HepG2 (cell line): ENCODE measurements at places on chromosomes 6 and 20.
A peak's percentile ranks its signal among the peaks of the same experiment; 100 is the strongest.

GRCh38 chr6:127886603-127887002 lies 14.3 kb downstream of the THEMIS start:
- no peak for DNase-seq

- peak; percentile 50 for DNase-seq
Observed at GRCh38 chr6:30682143-30683117, 4.0 kb downstream of the PPP1R18 start.

GRCh38 chr6:5619249-5619648 lies 357.9 kb downstream of the FARS2 start:
- no peak for DNase-seq

GRCh38 chr6:147856687-147857086 lies 348.2 kb downstream of the SAMD5 start:
- no peak for DNase-seq

DNA sequence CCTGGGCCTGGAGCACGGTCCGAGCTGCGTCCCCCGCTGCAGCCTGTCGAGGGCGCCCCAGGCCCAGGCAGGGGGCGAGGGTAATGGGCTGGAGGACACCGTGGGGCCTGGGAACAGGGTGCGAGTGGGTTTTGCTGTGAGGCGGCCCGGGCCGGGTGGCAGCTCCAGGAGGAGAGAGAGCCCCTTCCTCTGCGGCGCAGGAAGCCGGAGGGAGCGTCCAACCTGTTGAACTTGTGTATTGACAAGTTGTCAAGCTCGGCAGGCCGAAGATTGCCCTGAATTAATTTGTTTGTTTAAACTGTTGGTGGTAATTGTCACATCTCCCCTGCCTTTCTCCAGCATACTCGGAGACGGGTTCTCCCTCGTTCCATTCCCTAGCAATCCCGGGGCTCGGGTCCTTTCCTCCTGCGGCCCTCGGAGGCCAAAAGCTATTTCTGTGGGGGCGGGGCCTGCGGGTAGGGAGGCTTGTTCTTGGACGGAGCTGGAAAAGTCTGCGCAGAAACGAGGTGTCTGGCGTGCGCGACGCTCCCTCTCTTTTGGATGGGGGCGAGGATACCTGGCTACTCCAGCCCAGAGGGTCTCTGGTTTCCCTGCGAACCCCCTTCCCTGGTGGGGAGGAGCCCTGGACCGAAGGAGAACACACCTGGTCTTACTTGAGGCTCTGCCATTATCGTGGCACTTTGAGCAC lies 9.9 kb downstream of the NR2E1 start:
- DNase-seq, result no peak

DNA sequence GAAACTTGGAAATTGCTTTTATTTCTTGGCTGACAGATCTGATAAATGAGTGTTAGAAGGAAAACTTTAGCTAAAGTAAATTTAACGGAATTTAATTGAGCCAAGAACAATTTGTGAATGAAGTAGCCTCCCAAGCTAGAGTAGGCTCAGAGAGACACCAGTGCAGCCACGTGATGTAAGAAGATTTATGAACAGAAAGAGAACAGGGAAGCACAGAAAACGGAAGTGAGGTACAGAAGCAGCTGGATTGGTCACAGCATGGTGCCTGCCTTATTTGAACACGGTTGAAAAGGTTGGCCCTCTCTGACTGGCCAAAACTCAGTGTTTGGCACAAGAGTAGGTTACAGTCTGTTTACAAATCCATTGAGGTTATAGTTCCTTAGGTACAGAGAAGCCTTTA lies 29.5 kb upstream of the IFNGR1 start:
- no peak for DNase-seq

DNA sequence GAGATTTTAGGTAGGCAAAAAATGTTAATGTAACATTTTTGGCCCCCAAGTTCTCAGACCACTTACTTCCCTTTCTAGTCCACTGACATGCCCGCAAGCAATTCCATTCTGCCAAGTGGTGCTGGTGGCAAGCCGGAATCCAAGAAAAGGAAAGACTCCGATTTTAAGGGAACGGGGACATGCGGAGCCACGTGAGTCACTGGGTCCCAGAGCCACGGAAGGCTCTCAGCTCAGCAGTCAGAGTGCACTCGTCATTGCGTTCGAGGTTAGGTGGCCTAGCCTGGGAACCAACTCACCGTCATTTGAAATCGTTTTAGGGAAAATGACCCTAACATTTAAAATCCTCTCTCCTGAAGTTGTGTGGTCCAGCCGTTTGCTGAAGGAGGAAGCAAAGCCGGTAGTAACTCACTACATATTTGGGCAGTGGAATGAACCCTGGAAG lies 711 bp upstream of the SIRT5 start:
- peak; percentile 29 for DNase-seq

- DNase-seq, result peak; percentile 42
Observed at GRCh38 chr6:16184129-16184528, 54.3 kb upstream of the GMPR start.

DNA sequence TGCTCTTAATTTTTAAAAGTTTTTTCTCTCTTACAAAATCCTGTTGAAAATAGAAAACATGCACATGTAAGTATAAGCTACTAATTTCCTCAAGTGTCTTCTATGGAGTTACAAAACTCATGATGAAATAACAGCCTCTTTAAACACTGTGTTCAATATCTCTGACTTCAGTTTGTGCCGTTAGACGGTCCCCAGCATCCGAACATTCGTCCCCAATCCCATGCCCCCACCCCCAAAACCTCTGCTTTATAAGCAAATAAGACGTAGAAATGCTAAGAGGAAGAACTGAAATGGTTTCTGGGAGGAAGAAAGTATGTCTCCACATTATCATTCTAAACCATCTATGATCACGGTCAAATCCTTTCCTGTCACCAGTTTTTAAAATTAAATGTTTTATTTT lies 31.7 kb upstream of the MYB start:
- DNase-seq, result no peak

DNA sequence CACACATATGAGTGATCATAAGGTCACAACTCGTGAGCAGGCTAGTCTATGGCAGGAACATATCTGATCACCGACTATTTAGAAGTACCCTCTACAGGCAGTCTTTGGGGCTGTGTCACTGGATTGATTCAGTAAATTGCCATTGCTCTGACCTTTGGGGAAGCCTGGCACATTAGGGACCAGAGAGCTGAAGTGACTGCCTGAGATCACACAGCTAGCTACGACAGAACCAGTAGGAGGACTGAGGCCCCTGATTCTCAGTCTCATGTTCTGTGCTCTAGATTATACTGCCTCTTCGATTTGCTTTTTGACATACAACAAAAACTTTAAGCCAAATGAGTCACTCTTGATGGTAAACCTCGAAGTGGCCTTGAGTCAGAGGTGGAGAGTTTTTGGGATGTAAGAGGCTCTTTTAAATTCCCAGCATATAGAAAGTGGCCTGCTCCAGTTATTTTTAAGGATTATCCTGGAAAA lies 247.5 kb upstream of the SUPT3H start:
- DNase-seq, result no peak

- peak; percentile 87 for DNase-seq
Observed at GRCh38 chr6:41936073-41936837, 5.4 kb downstream of the CCND3 start.

DNA sequence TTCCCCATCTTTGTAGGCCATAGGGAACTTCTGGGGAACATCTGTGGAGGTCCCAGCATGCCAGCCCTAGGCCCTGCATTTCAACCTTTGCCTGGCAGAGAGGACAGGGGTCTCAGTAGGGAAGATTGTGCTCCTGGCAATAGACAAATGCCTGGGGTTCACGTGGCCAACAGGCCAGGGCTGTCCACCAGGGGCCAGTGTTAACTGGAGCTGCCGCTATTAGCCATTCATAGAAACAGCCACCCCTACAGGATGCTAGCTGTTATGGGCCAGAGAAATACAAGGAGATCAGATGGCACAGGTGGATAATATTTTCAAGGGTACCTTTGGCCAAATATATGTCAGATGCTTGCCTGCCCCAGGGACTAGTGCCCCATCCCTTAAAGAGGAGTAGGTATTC lies 932.9 kb downstream of the QKI start:
- no peak for DNase-seq

DNA sequence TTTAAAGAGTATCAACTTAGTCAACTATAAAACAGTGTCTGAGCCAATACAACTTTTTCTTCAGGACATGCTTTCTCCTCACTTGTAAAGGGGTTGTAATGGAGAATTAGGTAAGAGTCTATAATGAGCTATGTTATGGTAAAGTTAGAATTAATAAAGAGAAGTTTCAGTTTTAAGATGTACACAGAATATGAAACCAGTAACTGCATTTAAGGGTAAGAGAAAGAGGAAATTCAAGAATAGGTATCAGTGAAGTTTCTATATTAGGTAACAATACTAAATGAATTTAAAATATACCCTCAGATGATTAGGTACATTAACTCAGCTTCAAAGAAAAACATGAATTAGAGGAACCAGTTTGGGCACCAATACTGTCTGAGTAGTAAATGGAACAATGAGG lies 1444.3 kb upstream of the ADGRB3 start:
- DNase-seq, result no peak

DNA sequence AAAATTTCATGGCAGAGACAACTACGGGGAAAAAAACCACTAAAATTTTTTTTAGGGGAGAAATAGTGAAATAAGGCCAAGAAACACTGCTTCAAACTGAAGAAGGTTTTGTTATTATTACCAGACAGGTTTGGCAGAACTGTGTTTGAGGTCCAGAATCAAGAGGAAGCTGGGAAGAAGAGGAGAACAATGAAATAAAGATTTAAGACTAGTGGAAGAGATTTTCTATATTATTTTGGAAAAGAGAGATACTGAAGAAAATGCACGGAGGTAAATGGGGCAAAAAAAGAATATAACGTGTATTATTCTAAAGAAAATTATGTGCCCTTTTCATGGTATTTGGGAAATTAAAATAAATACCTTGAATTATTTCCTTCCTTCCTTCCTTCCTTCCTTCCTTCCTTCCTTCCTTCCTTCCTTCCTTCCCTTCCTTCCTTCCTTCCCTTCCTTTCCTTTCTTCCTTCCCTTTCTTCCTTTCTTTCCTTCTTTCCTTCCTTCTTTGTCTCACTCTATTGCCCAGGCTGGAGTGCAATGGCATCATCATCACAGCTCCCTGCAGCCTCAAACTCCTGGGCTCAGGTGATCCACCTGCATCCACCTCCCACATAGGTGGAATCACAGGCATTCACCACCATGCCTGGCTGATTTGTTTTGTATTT lies 124.3 kb downstream of the GJA1 start:
- DNase-seq, result no peak

GRCh38 chr20:52379723-52380336 lies 188.3 kb upstream of the ZFP64 start:
- DNase-seq, result peak; percentile 15

DNA sequence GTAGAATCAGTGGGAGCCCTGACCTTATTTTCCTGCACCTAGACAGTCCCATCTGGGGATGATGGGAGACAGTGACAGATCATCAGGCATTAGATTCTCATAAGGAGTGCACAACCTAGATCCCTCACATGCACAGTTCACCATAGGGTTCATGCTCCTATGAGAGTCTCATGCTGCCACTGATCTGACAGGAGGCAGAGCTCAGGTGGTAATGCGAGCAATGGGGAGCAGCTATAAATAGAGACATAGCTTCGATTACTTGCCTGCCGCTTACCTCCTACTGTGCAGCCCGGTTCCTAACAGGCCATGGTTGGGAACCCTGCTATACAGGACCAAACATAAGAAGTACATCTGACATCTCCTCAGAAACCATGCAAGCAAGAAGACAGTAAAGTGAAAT lies 31.5 kb upstream of the ASF1A start:
- no peak for DNase-seq
